ENCODE measurements at places on chromosomes 4 and X. TPM values are rescaled to one million over a fixed set of nuclear protein-coding genes. Genes with fewer than 3 reads are reported as not detected.

DNA sequence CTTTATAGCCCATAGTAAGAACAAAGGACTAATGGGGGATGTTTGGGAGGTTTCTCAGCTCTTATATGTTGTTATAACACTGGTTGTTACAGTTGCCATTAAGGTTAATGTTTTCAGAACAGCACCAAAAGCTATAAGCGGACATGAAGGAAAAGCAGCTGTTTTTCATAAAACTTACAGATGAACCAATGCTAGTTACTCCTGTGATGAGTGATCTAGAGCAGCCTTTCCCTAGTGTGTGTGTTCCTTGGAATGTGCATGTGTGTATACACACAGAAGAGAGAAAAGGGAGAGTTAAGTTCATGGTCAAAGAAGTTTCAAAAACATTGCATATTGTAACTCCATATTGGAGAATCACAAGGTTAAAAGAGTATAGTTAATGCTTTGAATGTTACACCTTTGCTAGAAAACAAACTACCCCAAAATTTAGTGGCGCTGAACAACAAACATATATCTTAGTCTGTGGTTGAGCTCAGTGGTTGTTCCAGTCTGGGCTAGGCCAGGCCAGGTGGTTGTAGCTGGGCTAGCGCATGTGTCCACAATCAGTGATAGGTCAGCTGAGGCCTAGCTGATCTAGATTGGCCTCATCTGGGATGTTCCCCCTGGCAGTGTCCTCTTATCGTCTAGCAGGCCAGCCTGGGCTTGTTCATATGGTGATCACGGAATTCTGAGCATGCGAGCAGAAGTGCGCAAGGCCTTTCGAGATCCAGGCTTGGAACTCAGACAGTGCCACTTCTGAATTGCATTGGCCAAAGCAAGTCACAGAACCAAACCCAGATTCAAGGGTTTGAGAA, 151.0 kb downstream of the NHS start:
- no peaks in the 10 kb centered on the region for H3K27me3 ChIP-seq
- H3K4me3 ChIP-seq = no peak overlapping the region
- no peaks in the 10 kb centered on the region for H3K4me1 ChIP-seq
- H3K27ac ChIP-seq = no peak overlapping the region
- DNase-seq = no peak
- H3K36me3 ChIP-seq = no peaks in the 10 kb centered on the region

DNA sequence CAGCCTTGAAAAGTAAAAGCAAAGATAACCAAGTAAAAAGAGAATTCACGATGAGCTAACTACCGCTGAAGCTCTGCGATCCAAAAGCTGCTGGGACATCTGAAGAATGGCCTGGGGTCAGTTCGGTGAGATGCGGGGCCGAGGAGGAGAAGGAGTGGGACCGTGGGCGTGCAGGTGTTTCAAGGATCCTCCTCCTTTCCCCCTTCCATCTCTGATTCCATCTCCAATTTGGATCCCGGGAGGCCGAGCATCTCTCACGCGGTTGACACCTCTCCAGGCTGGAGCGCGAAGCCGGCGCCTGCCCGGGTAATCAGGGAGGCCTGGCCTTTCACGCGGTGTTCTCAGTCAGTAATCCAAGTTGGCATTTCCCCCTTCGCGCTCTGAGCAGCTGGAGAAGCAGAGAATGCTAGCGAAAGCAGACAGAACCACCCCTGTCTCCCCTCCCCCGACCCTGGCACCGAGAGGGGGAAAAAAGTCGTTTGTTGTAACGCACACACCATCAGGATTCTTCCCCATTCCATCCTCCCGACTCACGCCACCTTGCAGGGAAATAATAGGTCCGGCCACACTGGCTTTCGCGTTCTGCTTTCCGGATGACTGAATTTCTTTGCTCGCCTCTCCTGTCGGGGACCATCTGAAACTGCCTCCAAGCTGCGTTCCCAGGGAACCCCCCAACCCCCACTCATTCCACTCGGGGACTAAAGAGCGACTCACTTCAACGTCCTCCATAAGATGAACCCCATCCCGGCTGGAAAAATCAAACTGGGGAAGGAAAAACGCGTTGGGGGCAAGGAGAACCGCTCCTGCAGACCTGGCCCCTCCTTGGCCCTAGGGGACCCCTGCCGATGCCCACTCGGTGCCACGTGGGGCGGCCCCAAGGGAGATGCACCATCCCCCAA, 6.5 kb downstream of the NEUROG2 start:
- H3K27me3 ChIP-seq = peaks cover 79% of the 10 kb centered on the region
- peaks cover 38% of the 10 kb centered on the region for H3K4me1 ChIP-seq
- peaks cover 7% of the 10 kb centered on the region for H3K36me3 ChIP-seq
- H3K27ac ChIP-seq = no peak overlapping the region

DNA sequence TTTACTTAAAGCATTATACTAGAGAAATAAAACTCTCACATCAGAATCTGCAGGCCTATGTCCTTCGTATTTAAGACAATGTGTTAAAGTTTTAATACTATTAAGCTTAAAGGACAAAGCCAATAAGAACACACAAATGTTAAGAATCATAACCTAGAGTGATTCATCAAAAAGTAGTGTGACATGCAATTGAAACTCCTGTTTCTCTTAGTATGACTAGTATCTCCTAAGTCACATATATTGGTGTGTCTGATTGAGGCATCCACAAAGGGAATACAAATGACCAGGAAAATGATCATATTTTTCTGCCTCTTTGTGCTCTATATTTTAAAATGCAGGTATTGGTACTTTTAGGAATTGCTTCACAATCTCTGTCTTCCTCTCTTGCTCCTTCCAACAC, 23.8 kb downstream of the GPRASP3 start:
- no peaks in the 10 kb centered on the region for H3K4me1 ChIP-seq
- no peak overlapping the region for H3K4me3 ChIP-seq
- no peak for DNase-seq

DNA sequence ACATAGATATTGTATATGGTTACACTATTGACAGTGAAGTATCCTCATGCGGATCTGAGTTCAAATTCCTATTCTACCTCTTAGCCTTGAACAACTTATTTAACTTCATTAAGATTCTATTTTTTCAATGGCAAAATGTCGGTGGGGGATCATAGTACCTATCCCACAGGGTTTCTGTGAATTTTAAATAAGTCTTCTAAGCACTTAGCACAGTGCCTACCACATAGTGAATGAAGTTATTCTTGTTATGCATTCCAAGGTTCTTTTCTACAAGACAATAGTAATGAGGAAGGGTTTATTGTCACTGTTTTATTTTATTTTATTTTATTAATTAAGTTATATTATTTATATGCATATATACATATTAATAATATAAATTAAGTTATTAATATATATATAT, 8.8 kb upstream of the ENAM start:
- DNase-seq = no peak
- no peaks in the 10 kb centered on the region for H3K36me3 ChIP-seq
- peaks cover 9% of the 10 kb centered on the region for H3K27me3 ChIP-seq

- H3K27me3 ChIP-seq = no peaks in the 10 kb centered on the region
- no peak overlapping the region for H3K4me3 ChIP-seq
- DNase-seq = no peak
- H3K4me1 ChIP-seq = no peaks in the 10 kb centered on the region
These were observed 442.2 kb downstream of the PABPC4L start for GRCh38 chr4:133759428-133759827.

GRCh38 chr4:55754754-55755350, 64.7 kb upstream of the EXOC1L start:
- peaks cover 3% of the 10 kb centered on the region for H3K4me1 ChIP-seq
- peaks cover 2% of the 10 kb centered on the region for H3K27me3 ChIP-seq
- H3K4me3 ChIP-seq = no peak overlapping the region
- H3K27ac ChIP-seq = no peak overlapping the region

DNA sequence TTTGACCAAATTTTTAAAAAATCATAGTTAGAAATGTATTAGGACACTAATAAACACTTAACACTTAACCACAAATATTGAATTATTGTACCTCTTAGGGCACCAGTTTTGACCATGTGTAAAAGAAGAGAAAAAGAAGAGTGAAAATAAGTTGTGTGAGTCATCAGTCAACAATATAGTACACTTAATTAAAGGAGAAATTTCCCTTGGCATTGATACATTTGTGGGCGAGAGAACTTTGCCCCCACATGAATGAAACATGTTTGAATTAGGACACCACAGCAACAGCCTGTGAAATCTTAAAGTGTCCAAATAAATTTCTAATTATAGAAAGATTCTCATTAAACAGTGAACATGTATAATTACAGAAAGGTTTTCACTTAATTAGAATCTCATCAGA, 1292.8 kb upstream of the TENM3 start:
- no peaks in the 10 kb centered on the region for H3K36me3 ChIP-seq
- no peak overlapping the region for H3K27ac ChIP-seq
- H3K4me3 ChIP-seq = no peak overlapping the region
- no peaks in the 10 kb centered on the region for H3K27me3 ChIP-seq
- H3K4me1 ChIP-seq = no peaks in the 10 kb centered on the region

- no peaks in the 10 kb centered on the region for H3K27me3 ChIP-seq
- H3K4me3 ChIP-seq = peak overlapping the region; percentile 97
- peaks cover 57% of the 10 kb centered on the region for H3K4me1 ChIP-seq
These were observed 16.7 kb upstream of the S100P start for GRCh38 chr4:6676722-6677558.

DNA sequence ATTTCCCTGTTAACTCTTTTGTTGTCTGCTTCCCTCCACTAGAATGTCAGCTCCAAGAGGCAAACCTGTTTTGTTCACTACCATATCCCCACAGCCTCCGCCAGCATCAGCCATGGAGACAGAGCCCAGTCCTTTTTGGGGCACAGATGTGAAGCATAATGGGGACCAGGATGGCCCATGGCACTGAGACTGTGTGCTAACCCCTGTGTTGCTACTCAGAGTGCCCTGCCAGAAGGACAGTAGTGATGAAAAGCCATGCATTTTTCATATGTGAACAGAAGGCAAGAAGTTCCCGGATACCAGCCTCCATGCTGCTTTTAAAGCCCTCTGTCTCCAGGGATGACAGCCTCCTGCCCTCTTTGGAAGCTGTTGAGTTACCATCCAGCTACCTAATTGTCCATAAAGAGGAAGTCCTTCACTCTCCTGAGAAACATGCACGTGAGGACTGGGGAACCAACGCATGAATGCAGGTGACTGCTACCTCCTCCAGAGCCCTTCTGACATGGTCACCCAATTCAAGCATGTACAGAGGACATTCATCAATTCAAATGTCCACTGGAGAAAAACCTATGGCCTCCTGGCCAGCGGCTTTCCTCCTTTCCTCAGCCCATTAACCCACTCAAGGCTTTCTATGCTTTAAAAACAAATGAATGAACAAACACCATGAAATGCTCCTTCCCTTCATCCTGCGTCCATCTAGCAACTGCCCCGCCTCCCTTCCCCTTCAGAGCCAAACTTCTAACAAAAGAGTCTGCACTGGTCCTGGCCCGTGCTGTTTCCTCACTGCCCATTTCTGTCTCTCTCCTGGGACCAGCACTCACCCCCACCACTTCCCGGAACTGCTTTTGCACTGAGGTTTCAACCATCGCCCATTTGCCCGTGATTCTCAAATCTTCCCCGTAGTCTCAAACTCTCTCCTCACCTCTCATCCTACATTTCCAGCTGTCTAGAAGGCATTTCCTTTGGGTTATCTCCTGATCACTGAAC, 18.0 kb downstream of the PNMA6F start:
- H3K27ac ChIP-seq = no peak overlapping the region
- no peak overlapping the region for H3K4me3 ChIP-seq
- no peaks in the 10 kb centered on the region for H3K36me3 ChIP-seq
- H3K27me3 ChIP-seq = peaks cover 34% of the 10 kb centered on the region
- no peak for DNase-seq

- no peak overlapping the region for H3K4me3 ChIP-seq
- no peaks in the 10 kb centered on the region for H3K27me3 ChIP-seq
- peaks cover 26% of the 10 kb centered on the region for H3K4me1 ChIP-seq
- peak overlapping the region; percentile 18 for H3K27ac ChIP-seq
These were observed 235.4 kb downstream of the MGST2 start for GRCh38 chr4:139900964-139901376.

DNA sequence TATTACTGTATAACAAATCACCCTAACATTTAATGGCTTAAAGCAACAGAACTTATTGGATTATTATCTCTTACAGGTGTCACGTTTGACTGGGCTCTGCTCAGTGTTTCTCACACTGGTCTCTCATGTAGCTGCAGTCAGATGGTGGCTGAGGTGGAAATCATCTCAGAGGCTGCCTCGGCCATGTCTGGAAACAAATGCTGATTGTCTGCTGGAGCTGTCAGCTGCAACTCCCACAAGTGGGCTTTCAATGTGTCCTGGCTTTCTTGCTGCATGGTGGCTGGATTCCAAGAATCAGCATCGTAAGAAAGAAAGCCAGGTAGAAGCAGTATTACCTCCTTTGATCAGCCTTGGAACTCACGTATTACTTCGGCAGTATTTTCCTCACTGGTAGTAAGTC, 277.6 kb downstream of the SPANXN1 start:
- no peak overlapping the region for H3K27ac ChIP-seq
- no peaks in the 10 kb centered on the region for H3K36me3 ChIP-seq
- no peaks in the 10 kb centered on the region for H3K27me3 ChIP-seq
- H3K4me1 ChIP-seq = no peaks in the 10 kb centered on the region

- H3K27me3 ChIP-seq = no peaks in the 10 kb centered on the region
- H3K27ac ChIP-seq = no peak overlapping the region
- no peak overlapping the region for H3K4me3 ChIP-seq
- no peak for DNase-seq
These were observed 171.6 kb downstream of the FAT4 start for GRCh38 chr4:125486351-125486750.

The OTUD6A gene
- not detected for total RNA-seq

The HS3ST1 gene
- total RNA-seq = not detected

The PYURF gene
- total RNA-seq = 52.1 TPM

The RTL3 gene
- not detected for total RNA-seq

The AWAT2 gene
- not detected for total RNA-seq

The BEND4 gene
- 0.13 TPM for total RNA-seq

The SORBS2 gene
- not detected for total RNA-seq

The UBE2A gene
- total RNA-seq = 79.6 TPM

All from activated CD4-positive, alpha-beta memory T cell treated with anti-CD3 and anti-CD28 coated beads, Interleukin-2, amount 10 ng/mL, durations not matched to agents 7 days and 5 days (primary cell).